ENCODE measurements at places on chromosomes 5 and 9.

- H3K4me1 ChIP-seq = no peaks in the 10 kb centered on the region
- H3K4me3 ChIP-seq = no peak overlapping the region
- DNase-seq = no peak
- H3K27me3 ChIP-seq = no peaks in the 10 kb centered on the region
- no peak overlapping the region for H3K27ac ChIP-seq
Observed at GRCh38 chr9:132488626-132489025, 78.6 kb downstream of the CFAP77 start.

GRCh38 chr9:95852059-95853032, 23.1 kb upstream of the ERCC6L2 start:
- DNase-seq = peak; percentile 21
- H3K4me3 ChIP-seq = no peak overlapping the region
- peak overlapping the region; percentile 22 for H3K27ac ChIP-seq
- H3K36me3 ChIP-seq = peaks cover 3% of the 10 kb centered on the region

DNA sequence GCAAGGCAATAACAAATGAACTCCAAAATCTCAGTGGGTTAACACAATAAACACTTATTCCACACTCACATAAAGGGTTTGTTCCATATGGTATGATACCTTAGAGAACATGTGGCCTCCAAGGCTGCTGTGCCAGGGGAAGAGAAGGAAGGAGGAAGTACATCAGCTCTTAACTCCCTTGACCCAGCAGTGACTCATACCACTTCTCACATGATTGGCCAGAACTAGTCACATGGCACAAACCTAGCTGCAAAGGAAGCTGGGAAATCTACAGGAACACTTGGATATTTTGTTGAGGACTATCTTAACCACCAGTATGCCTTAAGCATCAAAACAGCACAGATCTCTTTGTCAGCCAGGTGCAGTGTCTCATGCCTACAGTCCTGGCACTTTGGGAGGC, 99.3 kb downstream of the SLIT3 start:
- H3K27ac ChIP-seq = no peak overlapping the region
- no peak overlapping the region for H3K4me3 ChIP-seq
- no peaks in the 10 kb centered on the region for H3K36me3 ChIP-seq
- H3K27me3 ChIP-seq = no peaks in the 10 kb centered on the region
- no peaks in the 10 kb centered on the region for H3K4me1 ChIP-seq
- DNase-seq = no peak

GRCh38 chr5:1753490-1753889, 46.1 kb downstream of the MRPL36 start:
- no peak overlapping the region for H3K27ac ChIP-seq
- H3K36me3 ChIP-seq = no peaks in the 10 kb centered on the region
- no peak overlapping the region for H3K4me3 ChIP-seq

DNA sequence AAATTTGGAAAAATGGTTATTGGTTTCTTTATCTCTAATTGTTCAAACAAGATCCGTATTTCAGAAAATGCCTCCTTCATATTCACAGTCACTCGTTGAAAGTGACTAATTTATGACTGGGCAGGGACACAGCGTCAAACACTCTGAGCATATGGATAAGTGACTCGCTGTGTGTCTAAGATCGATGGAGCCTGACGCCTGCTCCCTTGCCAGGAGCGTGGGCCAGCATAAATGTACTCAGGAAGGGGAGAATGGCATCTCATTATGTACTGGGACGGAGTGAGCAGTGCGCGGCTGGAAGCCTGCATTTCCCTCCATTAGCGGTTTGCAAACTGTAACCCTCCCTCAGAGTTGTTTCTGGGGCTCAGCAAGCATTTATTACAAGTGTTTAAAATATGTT, 79.8 kb upstream of the CAST start:
- no peaks in the 10 kb centered on the region for H3K27me3 ChIP-seq
- no peaks in the 10 kb centered on the region for H3K36me3 ChIP-seq
- no peak for DNase-seq
- H3K4me1 ChIP-seq = no peaks in the 10 kb centered on the region

DNA sequence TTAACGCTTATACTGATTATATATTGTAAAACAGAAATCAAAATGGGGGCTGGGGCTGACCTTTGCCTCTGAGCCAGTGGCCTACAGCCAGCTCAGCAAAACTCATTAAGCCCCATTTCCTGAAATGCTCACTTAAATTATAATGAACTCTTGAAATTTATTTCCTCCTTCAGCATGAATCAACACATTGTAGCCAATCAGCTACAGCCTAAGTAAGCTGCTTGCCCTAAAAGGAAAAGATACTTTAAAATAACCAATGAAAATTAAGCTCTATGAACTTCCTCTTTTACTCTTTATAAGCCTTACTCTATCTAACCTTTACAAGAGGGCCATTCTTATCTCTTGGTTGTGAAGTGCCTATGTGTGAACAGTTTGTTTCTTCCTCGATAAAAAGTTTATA, 33.5 kb upstream of the SUB1 start:
- no peak overlapping the region for H3K4me3 ChIP-seq
- H3K27me3 ChIP-seq = no peaks in the 10 kb centered on the region
- DNase-seq = no peak
- H3K4me1 ChIP-seq = no peaks in the 10 kb centered on the region
- no peaks in the 10 kb centered on the region for H3K36me3 ChIP-seq

DNA sequence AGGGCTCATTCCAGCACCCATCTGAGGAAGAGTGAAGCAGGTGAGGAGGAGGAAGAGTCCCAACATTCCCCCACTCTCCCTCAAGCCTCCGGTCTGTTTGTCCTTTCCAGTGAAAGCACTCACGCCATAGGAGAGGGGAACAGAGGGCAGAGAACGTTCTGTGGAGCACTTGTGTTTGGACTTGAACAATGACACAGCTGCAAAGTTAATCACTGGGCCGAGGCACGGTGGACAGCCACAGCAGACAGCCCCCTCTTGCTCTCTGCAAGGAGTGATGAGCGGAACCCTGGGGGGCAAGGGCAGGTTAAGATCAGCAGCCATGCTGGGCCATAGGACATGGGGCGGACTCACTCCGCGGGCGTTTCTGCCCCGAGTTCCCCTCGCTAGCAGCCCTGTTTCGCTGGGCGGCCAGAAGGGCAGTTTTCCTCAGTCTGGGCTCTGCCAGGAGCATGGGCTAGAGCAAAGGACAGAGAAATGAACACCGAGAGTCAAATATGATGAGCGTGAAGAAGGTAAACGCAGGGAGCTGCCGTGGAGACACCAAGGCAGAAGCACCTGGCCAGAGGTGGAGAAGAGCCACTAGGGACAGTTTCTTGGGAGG, 185.7 kb downstream of the GAPVD1 start:
- H3K4me1 ChIP-seq = peaks cover 2% of the 10 kb centered on the region
- DNase-seq = no peak
- H3K27me3 ChIP-seq = no peaks in the 10 kb centered on the region
- no peak overlapping the region for H3K4me3 ChIP-seq

DNA sequence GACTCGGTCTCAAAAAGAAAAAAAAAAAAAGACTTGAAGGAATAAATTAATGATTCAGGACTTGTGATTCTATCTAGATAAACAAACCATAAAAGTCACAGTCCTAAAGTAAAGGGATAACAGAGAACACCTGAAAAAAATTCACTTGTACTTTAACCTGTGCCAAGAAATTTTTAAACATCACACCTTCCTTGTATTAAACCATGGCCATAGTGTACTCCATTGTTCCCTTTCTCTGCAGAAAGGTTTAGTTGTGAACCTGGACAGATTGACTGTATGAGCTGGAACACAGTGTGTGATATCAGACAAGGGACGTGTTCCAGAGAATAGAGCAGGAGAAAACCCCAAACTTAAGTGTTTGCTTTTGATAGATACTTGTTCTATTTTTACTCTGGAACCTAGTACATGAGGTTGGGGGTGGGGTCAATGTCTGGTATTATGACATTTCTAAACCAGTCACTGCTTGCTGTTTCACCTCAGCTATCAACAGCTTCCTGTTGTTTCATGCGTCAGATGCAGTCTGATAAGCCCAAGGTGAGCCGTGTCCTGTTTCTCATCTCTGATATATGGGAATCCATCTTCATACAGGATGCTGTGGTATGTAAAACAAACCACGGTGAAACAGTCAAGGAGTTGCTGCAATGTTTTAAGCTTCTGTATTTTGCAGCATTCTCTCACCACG, 62.5 kb upstream of the ITGA1 start:
- H3K27ac ChIP-seq = peak overlapping the region; percentile 61
- H3K27me3 ChIP-seq = no peaks in the 10 kb centered on the region
- H3K36me3 ChIP-seq = no peaks in the 10 kb centered on the region
- peaks cover 5% of the 10 kb centered on the region for H3K4me1 ChIP-seq
- no peak overlapping the region for H3K4me3 ChIP-seq

DNA sequence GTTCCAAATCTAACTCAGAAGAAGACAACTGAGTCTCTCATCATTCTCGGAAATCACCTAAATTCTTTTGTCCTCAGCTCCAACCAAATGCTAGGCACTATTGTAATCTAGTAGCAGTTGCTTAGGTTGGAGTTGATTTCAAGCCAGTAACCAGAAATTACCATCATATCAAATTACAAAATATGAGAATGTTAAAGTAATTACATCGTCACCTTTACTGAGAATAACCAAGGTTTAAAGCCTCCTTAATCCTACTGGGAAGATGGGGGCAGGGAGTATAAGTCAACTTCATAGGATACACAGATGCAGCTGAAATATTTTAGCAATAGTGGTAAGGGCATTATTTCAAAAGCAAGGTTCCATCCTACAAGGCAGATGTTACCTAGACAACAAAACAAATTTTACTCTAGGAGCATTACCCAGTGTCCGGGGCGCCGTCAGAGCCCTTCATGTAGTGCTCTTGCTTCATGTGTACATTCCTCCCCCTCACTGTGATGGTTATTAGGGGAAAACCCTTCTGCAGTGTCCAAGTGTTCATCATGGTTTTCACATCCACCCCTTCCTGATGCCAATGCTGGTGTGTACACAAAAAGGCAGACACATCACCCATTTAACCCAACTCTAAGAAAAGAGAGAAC, 19.5 kb downstream of the ERAP1 start:
- H3K4me3 ChIP-seq = no peak overlapping the region
- H3K4me1 ChIP-seq = no peaks in the 10 kb centered on the region
- no peak overlapping the region for H3K27ac ChIP-seq
- H3K27me3 ChIP-seq = no peaks in the 10 kb centered on the region
- H3K36me3 ChIP-seq = no peaks in the 10 kb centered on the region

GRCh38 chr9:86359151-86359879, 5.1 kb upstream of the TUT7 start:
- H3K27me3 ChIP-seq = no peaks in the 10 kb centered on the region
- no peaks in the 10 kb centered on the region for H3K4me1 ChIP-seq
- DNase-seq = no peak
- H3K4me3 ChIP-seq = no peak overlapping the region
- no peak overlapping the region for H3K27ac ChIP-seq

DNA sequence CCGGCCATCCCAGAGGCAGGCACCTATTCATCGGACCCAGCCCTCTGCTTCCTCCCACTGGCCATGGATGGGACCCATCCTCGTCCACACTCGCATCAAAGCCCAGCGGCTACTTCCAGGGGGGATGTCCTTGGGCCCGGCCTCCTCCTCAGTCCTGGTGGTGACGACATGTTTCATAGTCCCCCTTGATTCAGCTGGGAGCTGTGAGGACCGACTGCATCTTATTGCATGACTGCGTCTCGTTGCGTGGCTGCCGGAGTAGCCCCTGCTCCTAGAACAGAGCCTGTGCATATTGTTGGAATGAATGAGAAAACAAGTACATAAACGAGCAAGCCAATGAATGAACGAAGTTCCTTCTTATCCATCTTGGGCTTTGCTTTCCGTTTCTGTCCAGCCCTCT, 12.8 kb downstream of the NCS1 start:
- no peak overlapping the region for H3K4me3 ChIP-seq
- H3K27ac ChIP-seq = no peak overlapping the region
- DNase-seq = no peak
- H3K36me3 ChIP-seq = peaks cover 7% of the 10 kb centered on the region
- H3K27me3 ChIP-seq = no peaks in the 10 kb centered on the region

DNA sequence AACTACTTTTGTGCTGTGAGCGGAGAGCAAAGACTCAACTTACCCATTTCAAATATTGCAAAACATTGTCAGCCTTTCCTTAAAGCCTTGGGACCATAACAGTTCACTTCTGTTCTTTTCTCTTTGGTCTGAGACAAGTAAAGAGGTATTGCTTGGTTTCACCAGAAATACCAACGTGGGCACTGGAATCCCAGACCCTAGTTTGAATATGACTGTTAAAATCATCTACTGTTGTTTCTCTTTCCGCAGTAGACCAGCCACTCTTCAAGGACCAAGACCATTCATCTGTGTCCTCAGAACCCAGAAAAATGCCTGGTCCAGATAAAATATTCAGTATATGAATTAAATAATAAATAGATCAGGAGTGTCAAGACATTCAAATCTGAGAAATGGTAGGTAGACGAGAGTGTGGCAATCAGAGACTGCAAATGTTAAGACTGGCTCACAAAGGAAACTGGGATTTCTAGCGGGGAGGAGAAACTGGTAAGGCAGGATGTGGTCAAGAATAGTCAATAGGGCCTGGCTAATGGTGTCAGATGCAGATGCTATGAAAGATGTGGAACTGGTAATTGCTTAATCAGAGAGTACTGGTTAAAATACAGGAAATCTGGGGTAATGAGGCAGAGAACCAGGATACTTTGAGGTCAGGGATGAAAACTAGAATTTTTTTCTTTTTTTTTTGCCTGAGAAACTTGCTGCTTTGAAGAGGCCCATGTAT, 82.1 kb upstream of the IL33 start:
- H3K4me1 ChIP-seq = no peaks in the 10 kb centered on the region
- H3K27me3 ChIP-seq = no peaks in the 10 kb centered on the region
- no peak overlapping the region for H3K4me3 ChIP-seq
- DNase-seq = no peak
- H3K36me3 ChIP-seq = no peaks in the 10 kb centered on the region
- H3K27ac ChIP-seq = no peak overlapping the region

GRCh38 chr5:160772854-160773253, 79.2 kb downstream of the ATP10B start:
- DNase-seq = no peak
- H3K27ac ChIP-seq = no peak overlapping the region
- peaks cover 5% of the 10 kb centered on the region for H3K4me1 ChIP-seq
- no peaks in the 10 kb centered on the region for H3K27me3 ChIP-seq
- no peaks in the 10 kb centered on the region for H3K36me3 ChIP-seq
- H3K4me3 ChIP-seq = no peak overlapping the region

GRCh38 chr9:124215368-124215910, 42.3 kb upstream of the NEK6 start:
- no peaks in the 10 kb centered on the region for H3K36me3 ChIP-seq
- H3K27me3 ChIP-seq = no peaks in the 10 kb centered on the region
- no peak overlapping the region for H3K27ac ChIP-seq
- no peak for DNase-seq
- H3K4me1 ChIP-seq = no peaks in the 10 kb centered on the region

DNA sequence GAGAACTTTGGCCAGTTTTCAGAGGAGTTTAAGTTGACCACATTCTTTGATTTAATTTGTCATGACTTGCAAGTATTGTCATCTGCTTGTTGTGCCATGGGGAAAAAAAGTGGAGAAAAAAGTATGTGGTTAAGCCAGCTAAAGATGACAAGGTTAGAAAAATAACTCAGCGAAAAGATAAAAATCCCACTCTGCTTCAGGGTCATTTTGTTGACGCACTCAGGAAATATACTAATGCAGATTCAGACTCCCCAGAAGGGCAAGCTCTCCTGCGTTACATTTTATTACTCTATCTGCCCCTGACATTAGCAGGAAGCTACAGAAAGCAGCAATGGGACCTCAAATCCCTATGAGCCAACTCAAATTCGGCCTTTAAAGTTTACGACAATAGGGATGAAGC, 27.6 kb upstream of the TESK1 start:
- H3K36me3 ChIP-seq = peaks cover 2% of the 10 kb centered on the region
- H3K4me1 ChIP-seq = no peaks in the 10 kb centered on the region
- H3K27me3 ChIP-seq = no peaks in the 10 kb centered on the region
- no peak overlapping the region for H3K4me3 ChIP-seq
- no peak overlapping the region for H3K27ac ChIP-seq

All from trophoblast cell (in vitro differentiated cells and primary cell).